Renal cortex interstitium (tissue), 15 donors: ENCODE measurements at places on chromosomes 6 and 20.

DNA sequence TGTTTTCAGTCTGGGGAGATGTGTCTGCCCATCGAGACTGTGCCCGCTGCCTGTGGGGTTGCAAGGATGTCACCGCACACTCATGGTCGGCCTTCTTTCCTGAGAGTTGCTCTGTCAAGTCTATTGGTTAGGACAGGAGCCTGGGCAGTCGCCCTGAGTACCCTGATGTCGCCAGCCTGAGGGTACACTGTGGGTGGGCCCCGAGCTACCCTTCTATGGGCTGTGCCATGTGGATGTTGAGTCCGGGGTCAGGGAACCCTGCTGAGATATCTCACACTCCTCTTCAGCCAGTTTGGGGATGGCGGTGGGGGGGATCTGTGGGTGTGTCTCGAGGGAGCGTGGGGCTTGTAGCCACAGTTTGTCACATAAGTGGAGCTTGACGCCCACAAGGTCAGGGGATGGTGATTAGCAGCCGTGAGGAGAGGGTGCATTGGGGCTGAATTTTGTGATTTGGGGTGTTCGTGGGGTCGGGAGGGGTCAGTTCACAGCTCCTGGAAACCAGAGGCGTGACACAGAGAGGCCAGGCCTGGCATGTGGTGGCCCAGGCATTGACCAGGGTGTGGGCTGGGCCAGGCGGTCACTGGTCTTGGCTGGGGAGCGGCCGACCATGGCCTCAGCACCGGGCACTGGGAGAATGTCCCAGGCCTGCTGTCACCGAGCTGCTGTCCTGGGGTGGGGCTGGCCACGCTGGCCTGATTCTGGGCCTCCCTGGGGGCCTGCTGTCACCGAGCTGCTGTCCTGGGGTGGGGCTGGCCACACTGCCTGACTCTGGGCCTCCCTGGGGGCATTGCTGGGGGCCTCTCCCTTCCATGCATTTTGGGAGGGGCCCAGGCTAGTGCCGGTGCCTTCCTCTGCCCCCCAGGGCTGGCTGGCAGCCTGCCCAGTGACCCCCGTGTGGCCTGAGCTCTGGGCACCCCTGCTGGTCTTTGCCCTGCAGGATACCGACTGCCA lies 1.6 kb upstream of the NPBWR2 start:
- DNase-seq = no peak

DNA sequence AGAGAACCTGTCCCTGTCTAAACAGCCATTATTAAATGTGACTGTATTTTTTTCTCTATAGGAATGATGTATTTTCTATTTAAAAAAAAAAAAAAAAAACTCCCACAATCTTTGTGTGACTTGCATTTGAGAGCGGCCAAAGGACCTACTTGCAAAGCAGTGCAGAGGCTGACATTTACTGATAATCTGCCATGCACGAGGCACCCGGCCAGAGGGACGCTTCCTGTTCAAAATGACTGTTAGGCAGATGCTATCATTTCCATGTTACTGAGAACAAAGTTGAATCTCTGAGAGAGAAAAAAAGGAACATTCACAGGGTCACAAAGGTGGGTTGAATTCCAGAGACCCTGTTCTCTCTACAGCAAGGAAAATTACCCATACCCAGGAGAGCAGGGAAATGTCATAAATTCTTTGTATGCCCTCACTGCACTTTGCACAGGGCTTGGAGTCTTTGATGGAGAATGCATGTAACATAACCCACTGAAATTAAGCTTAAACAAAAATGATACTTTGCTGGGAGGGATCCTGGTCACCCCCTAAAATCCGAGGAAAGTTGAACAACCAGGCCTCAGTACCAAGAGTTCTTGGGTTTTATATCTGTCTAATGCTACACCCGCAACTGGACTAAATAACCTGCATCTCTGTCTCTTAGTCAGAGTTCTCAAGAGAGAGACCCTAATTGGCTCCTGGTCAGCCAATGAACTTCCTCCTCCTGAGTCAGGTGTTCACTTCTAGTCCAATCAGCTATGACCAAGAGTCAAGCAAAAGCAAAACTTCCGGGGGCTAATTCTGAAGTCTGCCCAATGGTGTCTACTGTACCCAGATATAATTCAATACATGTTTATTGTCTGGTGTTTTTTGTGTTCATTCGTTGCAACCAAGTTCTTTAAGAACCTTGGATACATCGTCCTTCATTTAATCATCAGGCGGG lies 61.2 kb downstream of the GCLC start:
- no peak for DNase-seq

DNA sequence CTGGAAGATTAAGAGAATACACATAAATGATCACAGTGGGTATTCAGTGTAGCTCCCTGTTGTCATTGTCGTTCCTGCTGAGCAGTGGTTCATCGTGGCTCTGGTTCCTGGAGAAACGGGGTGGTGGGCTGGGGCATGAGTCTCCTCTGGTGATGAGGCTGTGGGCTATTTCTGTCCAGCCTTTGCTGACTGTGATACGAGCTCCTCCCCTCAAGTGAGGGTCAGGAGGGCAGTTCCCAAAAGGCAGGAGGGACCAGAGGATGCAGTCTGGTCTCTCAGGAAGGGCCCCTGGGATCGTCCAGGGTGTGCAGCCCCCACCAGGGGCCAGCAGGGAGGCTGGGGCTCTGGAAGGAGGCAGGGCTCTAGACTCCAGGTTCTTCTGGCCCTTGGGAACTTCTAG lies 31.1 kb upstream of the DLGAP4 start:
- no peak for DNase-seq

DNA sequence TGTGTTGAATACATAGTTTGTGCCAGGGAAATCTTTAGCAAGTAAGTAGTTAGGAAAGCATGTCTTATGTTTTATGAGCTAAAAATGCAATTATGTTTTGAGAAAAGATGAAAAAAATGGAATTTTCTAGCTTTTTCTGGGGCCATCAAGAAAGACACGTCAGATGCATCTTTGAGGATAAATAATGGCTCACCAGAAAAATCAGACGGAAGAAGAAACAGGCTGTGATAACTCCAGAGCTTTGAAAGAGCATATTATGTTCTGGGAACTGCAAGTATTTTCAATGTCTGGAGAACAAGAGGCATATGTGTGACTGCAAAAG lies 173.7 kb downstream of the CLVS2 start:
- no peak for DNase-seq

- no peak for DNase-seq
Measured at GRCh38 chr6:146770965-146771735, 172.4 kb downstream of the ADGB start.

- DNase-seq = no peak
Measured at GRCh38 chr20:49701241-49701790, 12.4 kb downstream of the B4GALT5 start.

GRCh38 chr6:10411971-10412460 lies 2.9 kb downstream of the TFAP2A start:
- DNase-seq = no peak

- no peak for DNase-seq
Measured at GRCh38 chr6:45447005-45447404, 69.3 kb upstream of the SUPT3H start.

DNA sequence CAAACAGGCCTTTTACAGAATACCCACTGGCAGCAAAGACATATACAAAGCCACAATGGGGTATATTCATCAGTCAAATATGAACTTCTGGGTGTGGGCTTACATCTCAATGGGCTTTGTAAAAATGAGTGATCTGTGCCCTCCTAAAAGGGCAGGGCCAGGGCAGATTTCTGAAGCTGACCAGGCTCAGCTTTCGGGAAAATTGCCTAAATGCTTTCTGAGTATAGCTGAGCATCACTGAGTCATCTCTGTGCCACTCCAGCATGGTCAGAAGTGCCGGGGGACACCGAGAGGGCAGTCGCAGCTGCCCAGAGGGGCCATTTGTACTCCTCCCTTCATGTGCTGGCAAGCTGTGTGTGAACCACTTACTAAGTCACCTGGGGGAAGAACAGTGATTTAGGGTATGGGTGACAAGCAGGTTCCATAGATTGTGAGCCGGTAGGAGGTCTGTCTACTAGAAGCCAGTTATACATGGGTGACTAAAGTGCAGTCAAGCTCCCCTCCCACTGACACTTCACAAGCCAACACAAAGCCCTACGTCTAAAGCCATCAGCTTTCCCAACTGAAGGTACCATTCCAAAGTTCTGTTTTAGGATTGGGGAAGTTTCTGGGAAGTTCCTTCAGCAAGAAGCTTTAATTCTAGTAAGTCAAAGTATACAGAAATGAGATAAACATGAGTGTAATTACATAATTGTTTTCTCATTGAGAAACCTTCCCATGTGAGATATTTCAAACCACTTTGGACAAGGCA lies 147.6 kb upstream of the TAB2 start:
- DNase-seq = no peak

DNA sequence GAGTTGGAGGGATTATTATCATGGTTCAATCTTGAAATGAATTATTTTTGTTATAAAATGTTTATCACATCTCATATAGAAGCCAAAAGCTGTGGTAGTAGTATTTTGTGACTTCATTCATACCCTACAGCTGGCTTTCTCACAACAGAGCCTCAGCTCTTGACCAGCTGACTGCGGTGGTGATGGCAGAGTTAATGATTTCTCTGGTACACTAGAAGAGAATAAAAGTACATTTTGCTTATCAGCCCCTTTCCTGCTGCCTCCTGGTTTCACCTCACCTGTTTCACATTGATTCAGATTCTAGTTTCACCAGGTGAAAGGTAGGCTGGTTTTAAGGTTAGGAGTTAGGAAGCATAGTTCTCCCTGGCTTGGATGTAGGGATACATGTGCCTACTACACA lies 55.7 kb downstream of the AFG1L start:
- DNase-seq = no peak
